ENCODE measurements at places on chromosomes 3 and 15.

GRCh38 chr15:58049520-58050227, 15.8 kb downstream of the ALDH1A2 start:
- no peak for DNase-seq

DNA sequence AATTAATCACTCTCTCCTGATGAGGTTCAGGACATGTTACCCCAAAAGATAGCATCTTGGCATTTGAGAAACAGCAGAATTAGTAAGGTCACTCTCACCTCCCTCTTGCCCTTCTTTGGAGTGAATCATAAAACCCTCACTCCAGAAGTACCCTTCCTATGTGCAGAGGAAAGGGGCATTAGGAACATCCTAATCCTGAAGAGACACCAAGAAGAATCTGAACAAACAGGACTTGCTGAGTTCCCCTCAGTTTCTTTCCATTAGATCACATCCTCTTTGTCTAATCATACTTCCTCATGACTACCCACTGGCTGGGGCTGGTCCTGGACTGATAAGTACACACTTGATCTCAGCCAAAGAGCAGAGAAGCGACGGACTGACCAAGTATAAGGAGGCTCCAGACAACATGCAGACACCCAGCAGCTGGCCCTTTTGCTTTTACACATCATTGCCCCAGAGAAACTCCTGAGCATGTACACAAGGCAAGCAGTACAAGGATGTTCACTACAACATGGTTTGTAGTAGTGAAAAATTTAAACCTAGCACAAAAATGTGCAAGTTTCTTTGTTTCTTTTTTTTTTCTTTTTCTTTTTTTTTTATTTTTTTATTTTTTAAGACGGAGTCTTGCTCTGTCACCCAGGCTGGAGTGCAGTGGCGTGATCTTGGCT, 15.0 kb upstream of the TM6SF1 start:
- peak; percentile 47 for DNase-seq

- DNase-seq, result no peak
Observed at GRCh38 chr3:34284959-34285826, 486.8 kb downstream of the PDCD6IP start.

DNA sequence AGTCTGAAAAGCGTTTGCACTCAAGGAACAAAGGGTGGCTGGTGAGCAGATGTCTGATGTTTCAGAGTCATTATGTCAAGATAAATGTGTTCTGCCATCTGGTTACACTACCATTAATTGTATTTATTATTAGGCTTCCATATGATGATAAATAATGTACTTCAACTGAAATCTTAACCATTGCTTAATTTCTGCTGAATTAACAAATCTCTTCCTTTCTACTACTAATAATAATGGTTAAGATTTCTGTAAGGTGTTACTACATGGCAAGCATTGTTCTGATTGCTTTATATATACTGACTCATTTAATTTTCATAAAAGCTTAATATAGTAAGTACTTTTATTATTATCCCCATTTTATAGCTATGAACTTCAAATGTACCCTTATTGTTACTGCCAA, 68.4 kb upstream of the GALNT15 start:
- no peak for DNase-seq

- DNase-seq, result no peak
Observed at GRCh38 chr15:41891946-41892345, 1.9 kb downstream of the SPTBN5 start.

DNA sequence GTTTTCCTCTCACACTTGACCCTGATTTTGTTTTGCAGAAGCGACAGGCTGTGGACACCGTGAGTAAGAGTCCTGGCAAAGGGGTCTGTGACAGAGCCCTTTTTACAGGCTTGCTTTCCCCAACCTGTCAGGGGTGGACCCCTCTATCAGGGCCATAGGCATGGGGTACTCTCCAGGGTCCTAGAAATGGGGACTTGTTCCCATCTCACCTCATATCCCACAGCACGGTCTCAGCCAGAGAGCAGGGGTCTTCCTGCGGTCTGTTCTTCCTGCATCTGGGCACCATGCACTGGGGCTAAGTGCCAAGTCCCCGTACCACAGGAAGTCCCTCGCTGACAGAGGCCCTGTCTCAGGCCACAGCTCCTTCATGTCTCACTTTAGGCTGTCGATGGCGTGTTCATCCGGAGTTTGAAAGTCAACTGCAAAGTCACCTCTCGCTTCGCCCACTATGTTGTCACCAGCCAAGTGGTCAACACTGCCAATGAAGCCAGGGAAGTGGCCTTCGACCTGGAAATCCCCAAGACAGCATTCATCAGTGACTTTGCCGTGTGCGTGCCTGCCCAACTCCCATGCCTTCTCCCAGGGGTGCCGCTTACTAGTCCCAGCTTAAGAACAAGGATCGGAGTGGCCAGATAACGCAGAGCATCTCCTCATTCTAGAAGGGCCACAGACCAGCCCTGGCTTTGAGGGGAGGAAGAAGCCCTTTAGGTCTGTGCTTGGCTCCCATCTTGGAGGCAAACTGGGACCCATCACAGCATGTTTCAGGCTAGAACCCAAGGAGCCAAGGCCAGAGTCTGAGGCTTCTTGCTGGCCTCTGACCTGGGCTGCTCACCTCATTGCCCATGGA, 783 bp downstream of the ITIH1 start:
- no peak for DNase-seq

DNA sequence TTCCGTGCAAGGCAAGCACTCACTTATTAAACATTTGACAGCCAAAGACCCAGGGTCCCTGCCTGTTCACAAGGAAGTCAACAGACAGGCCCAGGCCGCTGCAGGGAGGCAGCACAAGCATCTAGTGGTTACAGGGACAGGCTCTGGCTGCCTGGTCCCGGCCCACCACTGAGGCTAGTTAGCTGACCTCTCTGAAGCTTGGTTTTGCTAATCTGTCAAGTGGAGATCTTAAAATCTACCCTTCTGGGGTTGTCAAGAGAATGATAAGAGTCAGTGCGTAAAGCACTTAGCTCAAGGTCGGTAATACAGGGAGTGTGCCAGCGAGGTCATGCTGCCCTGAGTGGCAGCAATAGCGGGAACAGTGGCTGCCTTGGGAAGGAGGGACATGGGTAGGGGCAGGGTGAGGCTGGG, 6.0 kb downstream of the GNB5 start:
- no peak for DNase-seq

DNA sequence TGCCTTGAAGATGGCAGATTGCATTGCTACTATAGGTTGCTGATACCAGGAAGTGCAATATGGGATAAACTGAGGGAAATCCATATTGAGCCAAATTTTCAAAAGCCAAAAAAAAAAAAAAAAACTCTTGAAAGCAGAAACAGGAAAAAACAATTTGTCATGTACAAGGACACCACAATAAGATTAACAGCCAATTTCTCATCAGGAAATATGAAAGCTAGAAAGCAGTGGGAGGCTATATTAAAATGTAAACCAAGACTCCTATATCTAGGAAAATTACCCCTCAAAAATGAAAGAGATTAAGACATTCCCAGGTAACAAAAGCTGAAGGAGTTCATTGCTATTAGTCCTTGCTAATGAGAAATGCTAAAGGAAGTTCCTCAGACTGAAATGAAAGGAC, 462.8 kb upstream of the DPH6 start:
- DNase-seq, result no peak

GRCh38 chr3:185770109-185770508, 54.7 kb downstream of the IGF2BP2 start:
- DNase-seq, result no peak

- no peak for DNase-seq
Observed at GRCh38 chr15:81516012-81516411, 142.0 kb upstream of the TMC3 start.

GRCh38 chr15:33150971-33151370, 43.5 kb downstream of the FMN1 start:
- DNase-seq, result peak; percentile 33

DNA sequence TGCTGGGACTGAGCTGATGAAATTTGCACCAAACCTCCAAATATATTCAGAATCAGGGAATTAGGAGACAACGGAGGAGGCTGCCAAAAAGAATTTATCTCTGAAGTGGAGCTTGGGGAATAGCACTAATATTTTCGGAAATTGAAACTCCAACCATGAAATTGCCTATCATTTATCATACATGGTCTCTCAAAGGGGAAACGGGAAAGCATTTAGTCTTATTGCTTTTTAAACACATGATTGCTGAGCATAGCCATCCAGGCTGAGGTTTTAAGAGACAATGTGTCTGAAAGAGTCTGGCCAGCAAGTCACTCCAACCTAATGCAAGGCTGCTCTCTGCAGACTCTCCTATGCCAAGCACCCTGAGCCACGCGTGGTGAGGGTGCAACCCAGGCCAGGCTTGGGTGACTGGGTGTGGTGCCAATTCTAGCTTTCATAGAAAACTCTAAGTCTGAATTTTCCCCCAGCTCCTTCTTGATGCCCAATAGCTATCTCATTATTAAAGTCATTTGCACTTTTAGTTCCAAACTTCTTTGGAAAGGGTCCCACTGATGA, 200.2 kb downstream of the RPLP1 start:
- DNase-seq, result no peak

GRCh38 chr3:170499562-170500156, 81.0 kb downstream of the CLDN11 start:
- DNase-seq, result no peak

GRCh38 chr3:129052675-129053074, 7.9 kb upstream of the GP9 start:
- no peak for DNase-seq

- no peak for DNase-seq
Observed at GRCh38 chr15:68368731-68369435, 63.1 kb downstream of the ITGA11 start.

DNA sequence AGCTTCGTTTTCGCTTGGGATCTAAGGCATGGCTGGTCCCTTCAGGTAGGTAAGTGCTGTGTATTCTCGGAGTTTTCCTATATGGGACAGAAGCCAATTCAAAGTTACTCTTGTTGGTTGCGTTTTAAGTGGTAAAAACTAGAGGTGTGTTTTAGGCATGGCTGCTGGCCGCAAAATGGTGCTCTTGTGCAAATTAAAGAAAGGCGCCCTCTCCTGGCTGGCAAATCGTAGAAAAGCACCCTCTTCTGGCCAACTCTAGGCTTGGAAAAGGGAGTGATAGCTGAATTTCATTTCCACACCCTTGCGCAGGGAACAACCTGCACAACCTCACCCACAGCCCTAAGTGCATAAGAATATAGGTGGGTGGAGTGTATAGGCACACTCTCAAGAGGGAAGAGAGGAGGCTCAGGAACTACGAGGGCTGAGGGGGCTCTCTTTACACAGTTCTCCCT, 23.5 kb downstream of the DRD3 start:
- peak; percentile 20 for DNase-seq

DNA sequence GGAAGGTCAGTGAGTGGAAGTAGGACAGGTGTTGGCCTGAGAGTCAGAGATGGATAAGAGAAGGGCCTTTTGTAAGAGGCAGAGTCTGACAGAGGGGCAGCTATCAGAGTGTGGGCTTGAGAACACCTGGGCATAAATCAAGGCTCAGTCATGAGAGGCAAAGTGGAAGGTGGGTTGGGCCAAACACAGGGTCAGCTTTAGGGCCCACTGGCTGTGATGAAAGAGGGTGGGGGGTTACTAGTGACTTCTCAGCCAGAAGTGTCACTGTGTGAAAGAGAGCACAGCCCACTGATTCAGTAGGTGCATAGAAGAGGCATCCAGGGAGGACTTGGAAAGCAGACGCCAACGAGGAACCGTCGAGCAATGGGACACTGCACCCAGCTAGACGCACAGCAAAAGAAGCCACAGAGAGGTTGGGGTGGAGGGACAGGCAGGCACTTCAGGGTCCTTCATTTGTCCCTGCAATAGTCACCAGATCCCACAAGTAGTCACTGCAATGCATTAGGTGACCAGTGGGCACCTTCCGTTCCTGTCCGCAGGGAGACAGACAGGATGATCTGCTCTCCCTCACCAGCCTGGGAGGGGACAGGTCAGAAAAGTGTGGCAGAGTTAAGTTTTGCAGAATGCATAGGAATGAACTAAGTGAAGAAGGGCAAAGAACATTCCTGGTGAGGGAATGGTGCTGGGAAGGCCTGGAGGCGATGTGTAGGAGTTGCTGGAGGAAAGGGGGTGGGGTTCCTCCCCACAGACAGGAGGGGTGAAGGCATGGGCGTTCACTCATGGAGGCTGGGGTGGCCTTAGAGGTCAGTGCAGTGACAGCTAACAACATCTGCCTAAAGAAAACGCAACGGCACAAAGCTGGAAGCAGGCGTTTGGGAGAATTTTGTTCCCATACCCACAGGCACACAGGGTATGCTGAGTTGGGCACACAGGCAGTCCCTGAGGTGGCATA, 36.3 kb downstream of the MESD start:
- DNase-seq, result no peak

- DNase-seq, result peak; percentile 73
Observed at GRCh38 chr3:172522871-172523818, at the start of gene TNFSF10. Gene TNFSF10 (minus strand): TSS chr3:172523430. CDS start chr3:172523384, 46 bp downstream.

DNA sequence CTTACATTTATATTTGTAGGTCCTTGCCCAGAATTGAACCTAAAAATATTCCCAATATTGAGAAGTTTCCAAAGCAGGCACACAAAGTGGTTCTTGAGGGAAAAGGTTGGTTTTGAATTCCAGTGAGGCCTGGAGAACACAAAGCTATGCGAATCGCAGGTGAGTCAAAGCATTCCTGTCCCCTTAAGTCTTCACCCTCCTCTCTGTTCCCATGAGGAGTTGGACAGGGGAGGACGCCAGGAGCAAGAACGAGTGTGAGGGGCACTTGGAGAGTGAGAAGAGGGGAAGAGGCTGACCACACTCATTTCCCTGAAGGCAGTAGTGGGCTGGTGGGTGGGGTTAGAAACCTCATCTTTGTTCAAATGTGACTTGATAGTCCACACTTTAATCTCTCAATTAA, 185.8 kb upstream of the EOMES start:
- no peak for DNase-seq

- no peak for DNase-seq
Observed at GRCh38 chr3:39178553-39178952, 13.8 kb downstream of the XIRP1 start.

DNA sequence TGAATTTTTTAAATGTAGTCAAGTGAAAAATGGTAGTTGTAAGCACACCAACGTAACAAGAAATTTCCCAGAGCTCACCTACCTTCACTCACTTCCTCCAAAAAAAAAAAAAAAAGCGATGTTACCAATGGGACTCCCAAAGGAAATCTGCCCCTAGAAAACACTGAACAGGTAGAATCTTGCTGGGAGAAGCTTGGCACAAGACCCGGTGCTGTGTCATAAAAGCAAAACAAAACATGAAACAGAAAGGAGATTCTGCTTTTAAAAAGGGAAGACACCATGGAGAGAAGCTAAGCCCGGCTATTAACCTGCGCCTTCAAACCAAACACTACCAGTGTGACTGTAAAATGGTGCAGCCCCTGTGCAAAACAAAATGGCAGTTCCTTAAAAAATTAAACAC, 40.5 kb downstream of the PGPEP1L start:
- no peak for DNase-seq

DNA sequence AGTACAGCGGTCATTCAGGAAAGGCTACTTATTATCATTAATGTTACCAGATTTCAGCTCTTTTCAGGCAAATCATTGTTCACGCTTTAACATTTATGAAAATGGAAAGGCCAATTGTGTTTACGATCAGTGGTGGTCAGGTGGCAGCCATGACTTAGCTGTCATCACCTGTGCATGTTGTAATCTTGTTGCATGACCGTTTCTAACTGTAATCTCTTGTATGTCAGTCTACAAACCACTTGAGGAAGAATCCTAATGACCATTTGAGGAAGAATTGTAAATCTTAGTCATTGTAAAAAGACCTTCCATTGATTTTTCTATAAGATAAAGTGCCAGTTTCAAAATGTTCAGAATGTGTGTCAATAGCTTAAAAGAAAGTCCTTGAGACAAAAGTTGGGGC, 100.4 kb downstream of the SERPINI1 start:
- DNase-seq, result no peak

Measured in CD4-positive, alpha-beta T cell treated with Interleukin-15 for 1 hour (primary cell).